Foreskin fibroblast (primary cell): ENCODE measurements at places on chromosomes 2 and 18.

DNA sequence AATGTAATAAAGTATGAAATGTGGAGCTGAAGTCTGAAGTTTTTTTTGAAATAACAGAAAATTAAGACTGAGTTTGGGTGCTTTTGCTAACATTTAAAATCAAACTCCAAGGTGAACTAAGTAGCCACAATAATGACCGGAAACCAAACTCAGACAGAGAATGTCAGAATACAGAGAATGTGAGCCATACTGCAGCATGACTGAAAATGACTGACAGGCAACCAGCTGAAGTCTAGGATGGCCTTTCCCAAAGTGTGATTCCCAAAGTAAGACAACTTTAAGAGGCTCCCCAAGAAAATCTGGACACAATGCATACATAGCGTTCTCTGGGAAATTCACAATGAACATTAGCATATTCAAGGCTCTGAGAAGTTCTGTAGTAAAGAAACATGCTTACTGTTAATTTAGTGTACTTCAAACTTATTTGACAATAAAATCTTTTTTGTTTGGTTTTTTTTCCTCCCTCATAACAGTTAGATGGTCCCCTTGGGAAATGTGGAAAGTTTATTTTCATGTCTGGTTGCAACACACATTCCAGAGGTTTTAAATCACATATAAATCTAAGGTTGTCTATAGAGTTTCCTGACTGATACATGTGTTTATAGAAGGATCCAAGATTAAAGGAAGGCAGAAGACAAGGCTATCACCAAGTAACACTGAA is 28.6 kb downstream of the PLA2R1 start:
- DNase-seq: peak; percentile 32

GRCh38 chr2:178188466-178188865 is 5.8 kb upstream of the OSBPL6 start:
- peak; percentile 10 for DNase-seq

DNA sequence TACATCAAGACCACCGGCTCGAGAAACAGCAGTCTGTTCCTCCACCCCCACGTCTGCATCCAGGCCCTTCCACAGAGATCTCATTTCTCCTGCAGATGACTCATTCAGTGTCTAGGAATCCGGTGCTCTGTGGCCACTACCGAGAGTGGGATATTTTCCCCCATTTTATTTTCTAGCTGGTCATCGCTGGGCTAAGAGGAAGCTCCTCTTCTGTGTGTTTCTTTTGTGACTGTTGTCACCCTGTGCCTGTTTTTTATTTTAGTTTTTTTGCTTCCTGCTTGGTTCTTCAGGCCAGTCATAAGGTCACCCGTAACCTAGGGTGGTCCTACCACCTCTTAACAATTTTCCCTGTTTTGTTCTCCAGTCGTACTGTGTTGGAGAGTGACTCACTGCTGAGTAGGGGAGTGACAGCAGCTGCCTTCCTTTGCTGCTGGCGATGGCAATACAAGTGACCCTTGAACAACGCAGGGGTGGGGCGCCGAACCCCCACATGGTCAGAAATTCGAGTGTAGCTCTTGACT is 6.7 kb downstream of the RAMP1 start:
- DNase-seq: peak; percentile 59

DNA sequence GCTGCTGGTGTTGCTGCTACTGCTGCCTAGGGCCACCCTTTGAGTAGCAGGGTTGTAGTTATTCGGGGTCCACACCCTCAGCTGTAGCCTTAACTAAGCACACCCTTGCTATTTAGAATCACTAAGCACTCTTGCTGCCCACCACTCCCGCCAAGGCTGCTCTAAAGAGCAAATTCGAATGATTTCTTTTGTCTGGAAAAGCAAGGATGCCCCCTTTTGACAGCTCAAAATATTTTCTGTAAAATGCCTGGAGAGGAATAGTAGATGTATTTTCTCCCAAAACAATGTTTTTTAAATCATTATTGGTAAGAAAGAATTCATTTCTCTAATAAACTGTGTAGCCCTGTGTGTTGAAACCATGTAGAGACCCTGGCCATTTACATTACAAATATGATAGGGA is 80.8 kb upstream of the PAPOLG start:
- no peak for DNase-seq

DNA sequence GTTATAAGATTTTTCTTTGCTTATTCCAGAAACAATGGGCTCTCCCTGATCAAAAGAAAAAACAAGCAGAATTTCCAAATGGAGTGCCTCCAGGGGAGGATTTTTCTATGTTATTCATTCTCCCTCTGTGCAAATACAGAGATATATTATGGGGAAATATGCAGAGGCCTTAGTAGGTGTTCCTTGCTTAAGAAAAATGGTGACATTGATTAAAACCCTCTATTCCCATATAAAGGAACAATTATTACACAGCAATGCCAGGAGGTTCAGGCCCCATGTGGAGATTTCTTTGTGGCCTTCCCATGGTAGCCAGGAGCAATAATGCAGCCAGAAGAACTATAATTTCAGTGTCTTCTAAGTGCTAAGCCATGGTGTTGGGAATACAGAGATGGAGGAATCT is 255.9 kb upstream of the CXCR4 start:
- DNase-seq: no peak

DNA sequence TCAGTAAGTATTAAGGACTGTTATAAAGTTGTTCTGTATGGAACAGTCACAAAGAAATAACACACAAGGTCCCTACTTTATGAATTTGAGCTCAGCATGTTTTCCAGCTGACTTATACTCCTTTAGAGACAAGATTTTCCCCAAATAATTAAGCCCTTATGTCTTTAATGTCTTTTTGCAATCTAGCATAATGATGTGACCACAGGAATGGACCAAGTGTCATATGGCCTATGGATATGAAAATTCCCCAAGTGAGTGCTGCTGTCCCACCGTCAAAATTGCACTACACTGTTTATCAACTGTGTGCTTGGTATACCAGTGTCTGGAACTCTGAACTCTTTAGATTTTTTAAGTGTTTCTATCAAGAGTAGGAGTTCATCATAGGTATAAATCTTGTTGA is 369.6 kb downstream of the PID1 start:
- peak; percentile 31 for DNase-seq

DNA sequence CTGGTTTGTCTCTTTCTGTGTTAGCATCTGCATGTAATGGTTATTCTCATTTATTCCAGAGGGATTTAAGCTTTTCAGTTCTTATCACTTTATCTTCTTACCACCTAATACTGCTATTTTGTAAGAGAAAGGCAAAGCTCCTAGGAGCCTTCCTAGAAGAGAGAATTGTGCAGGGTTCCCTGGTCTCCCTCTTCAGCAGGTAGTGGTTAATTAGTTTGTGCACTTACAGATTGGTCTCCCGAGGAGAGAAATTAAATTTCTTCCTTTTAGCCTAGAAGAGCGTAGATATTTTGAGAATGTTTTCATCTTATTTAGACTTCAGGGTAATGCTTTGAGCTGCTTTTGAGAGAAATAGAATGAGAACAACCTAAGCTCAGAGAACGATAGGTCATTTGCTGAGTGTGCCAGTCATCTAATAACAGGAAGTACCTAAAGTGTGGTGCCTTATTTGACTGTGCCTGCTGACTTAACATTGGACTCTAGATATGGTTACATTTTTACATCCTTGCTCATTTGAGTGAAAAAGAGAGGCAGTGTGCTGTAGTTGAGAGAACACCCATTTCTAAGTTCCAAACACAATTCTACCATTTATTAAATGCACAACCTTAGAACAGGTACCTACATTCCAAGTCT is 651.4 kb downstream of the STK39 start:
- no peak for DNase-seq

- DNase-seq: no peak
These were observed 135.8 kb upstream of the HAAO start for GRCh38 chr2:42928161-42928691.

DNA sequence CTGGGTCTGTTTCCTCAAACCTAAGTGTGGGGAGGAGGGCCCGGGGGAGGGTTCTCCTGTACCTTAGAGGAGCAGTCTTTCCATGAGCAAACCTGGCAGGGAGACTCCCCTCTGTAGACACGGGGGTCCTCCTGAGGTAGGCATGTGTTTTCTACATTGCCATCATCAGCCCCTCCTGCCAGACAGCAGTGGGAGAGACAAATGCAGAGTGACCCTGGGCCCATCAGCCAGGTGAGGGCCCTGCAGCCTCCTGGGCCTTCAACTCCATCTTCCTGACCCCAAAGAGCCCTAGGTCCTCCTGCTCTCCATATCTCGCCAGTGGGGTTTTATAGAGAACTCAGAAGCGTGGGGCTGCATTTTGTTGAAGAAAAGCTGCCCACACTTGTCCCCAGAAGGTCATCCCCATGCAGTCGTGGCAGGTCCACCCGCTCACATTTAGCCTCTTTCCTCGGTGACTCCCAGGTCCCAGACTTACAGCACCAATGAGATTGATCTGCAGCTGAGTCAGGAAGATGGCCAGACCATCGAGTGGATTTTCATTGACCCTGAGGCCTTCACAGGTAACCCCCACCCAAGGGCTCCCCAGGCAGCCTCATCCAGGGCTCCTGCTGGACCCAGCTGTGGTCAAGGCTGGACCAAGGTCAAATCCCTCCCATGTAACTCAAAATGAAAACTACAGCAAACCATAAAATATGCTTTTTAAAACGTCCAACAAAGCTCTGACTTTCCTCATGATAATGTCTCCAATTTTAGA is 2.6 kb downstream of the CHRNG start:
- no peak for DNase-seq

DNA sequence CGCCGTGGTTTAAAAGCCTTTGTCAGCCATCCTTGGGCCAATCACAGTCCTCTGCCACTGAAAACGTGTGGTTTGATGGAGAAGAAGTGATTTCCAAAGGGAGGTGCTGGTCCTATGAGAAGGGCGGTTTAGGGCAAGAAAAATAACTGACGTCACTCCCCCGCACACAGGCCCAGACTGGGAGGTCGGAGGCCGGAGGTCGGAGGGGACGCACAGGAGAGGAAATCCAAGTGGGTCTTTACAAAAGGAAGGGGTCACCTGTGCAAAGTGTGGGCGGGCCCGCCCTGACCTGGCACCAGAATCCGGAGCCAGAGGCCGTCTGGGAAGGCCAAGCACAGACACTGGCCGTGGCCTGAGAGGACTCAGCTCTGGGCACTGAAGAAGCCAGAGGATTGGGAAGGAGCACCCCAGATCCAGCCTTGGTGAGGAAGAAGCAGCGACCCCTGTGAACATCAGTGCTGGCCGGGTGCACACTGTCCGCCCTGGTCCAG is 18.0 kb upstream of the KCNG2 start:
- no peak for DNase-seq

DNA sequence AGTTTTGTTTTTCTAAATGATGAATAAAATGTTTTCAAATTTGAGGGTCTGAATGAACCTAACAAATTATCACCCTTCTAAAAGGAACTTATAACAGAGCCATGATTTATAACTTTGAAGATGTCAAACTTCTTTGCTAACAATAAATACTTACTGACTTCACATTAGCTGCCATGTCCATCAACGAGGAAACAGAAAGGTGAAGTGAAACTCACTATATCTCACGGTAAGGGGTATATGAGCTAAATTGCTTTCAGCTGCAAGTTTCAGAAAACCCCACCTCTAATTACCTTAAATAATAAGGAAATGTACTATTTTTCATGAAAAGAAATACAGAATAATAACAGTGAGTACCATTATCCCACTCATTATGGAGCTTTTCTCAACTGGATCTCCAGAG is 350.8 kb upstream of the NT5C1B start:
- DNase-seq: no peak

- no peak for DNase-seq
These were observed 7.5 kb downstream of the PUM2 start for GRCh38 chr2:20343128-20343527.

- no peak for DNase-seq
These were observed 103.8 kb downstream of the GAREM1 start for GRCh38 chr18:32366586-32367538.
